ENCODE measurements at places on chromosomes 11 and 22.

DNA sequence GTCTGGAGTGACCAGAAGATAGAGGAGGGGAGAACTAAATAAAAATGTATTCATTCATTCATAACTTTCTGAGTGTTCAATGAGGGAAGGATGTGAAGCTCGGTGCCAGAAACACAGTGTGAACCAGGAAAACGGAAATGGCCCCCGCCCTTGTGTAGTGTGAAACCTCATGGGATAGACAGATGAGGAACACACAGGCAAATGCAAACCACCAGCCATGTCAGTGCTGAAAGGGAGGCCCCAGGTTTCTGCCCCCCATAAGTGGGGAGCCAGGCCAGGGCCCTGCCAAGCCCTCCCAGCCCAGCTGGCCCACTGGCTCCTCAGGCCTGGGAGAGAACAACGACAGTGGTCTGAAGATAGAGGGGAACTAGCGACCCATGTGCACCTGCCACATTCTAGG lies 30.5 kb downstream of the LARGE1 start:
- no peak for DNase-seq

- no peak for DNase-seq
Observed at GRCh38 chr22:44396727-44397722, 84.3 kb upstream of the SHISAL1 start.

DNA sequence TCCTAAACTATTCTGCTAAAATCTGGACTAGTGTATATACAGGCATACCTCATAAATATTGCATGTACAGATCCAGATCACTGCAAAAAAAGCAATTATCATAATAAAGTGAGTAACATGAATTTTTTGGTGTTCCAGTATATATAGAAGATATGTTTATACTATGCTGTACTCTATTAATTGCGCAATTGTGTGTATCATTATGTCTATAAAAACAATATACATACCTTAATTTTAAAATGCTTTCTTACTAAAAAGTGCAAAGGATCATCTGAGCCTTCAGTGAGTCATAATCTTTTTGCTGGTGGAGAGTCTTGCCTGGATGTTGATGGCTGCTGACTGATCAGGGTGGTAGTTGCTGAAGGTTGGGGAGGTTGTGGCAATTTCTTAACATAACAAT lies 35.4 kb upstream of the CEP295 start:
- no peak for DNase-seq

GRCh38 chr11:35907648-35908431 lies 36.0 kb upstream of the LDLRAD3 start:
- no peak for DNase-seq

- no peak for DNase-seq
Observed at GRCh38 chr11:2132874-2133240, 6.3 kb downstream of the IGF2 start.

DNA sequence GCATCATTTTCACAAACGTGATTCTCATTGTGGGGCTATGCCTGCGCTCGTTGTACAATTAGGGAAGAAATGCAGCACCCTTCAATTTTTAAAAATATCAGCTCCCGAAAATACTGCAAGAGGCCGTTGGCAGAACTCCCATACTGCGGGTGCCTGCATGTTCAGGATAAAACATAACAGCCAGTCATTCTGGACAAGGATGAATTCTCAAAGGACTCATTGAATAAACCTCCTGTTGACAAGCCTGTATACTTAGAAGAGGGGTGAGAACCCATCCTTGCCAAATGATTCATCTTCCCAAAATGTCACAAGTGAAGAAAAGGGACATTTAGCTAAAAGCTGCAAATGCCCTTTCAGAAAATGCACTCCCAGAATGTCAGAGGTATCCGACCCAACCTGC lies 141.9 kb downstream of the CSNK2A3 start:
- DNase-seq: no peak

DNA sequence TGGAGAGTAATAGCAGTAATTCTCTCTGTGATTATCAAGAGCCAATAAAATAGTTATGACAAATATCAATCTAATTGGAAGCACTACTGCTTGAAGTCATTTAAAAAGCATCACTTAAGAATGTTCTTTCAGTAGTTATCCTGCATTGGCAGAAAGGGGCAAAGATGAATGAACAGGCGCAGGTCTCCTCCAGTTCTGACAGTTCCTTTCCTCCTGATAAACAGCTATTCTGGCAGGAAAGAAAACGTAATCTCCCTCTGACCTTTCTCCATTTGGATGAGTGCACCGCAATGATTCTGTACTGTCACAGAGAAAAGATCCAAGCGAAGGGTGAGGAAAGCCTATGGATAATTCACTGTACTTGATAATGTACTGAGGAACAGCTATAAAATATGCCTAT lies 521.5 kb downstream of the LRRC4C start:
- DNase-seq: no peak

GRCh38 chr22:37022483-37023337 lies 3.2 kb downstream of the MPST start:
- DNase-seq: no peak

DNA sequence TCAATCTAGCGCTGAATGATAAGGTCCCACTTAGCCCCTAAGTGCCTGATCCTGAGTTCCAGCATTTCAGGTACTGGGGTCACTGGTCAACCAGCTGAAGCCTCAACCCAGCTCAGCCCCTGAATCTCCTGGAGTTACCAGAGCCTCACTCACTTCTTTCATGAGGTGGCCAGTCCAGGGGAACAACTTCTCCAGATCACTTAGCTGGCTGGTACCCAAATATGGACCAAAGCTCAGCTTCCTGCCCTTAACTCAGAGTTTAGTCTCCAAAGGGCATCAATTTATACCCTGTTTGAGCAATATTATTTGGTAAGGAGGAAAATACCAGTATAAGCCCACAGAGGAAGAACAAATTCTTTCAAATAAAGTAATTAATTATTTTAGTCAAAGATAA lies 105.6 kb downstream of the SLC1A2 start:
- DNase-seq: no peak

DNA sequence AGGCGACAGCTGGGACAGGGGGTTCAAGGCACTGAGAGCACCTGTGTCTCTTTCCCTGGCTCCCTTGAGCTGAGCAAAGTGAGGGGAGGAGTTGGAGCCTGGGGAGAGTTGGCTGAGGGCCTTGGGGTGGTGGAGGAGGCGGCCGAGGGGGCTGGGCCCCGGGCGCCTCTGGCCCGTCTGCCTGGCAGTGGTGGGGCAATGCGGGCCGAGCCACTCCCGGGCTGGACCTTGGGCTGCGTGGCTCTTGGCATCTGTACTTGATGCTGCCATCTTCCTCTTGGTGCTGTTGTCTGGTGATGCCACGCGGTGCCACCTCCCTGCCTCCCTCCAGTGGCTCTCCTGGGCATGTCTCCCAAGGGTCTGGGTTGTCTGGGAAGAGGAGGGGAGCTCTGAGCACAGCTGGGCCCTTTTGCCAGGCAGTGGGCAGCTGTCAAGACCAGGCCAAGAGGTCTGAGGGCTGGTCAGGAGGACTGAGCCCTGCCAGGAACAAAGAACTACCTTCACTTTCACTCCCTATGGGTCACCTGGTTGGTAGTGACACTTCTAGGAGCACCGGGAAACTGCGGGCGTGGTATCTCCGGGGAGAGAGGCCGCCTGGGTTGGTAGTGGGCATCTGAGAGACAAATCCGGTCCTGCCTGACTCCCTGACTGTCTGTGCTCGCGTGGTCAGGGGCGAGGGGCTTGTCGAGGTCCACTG lies 1.3 kb downstream of the GRIK4 start:
- DNase-seq: no peak

DNA sequence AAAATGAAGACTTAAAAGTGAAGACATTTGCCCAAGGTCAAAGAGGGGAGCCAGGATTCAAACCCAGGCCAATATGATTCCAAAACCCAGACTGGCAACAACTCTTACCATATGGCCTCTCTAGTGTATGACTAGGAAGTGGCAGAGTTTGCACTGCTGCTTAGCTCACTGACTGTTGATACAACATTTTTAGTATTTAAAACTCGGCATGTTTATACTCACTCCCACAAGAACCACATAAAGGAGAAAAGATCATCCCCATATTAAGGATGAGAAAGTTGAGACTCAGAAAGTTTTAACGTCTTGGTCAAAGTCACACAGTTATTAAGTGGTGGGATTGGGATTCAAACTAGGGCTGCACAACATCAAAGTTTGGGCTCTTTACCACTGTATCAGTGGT lies 81.7 kb downstream of the CCDC34 start:
- no peak for DNase-seq
